HS-27A (cell line): ENCODE measurements at places on chromosomes 12 and 14.

DNA sequence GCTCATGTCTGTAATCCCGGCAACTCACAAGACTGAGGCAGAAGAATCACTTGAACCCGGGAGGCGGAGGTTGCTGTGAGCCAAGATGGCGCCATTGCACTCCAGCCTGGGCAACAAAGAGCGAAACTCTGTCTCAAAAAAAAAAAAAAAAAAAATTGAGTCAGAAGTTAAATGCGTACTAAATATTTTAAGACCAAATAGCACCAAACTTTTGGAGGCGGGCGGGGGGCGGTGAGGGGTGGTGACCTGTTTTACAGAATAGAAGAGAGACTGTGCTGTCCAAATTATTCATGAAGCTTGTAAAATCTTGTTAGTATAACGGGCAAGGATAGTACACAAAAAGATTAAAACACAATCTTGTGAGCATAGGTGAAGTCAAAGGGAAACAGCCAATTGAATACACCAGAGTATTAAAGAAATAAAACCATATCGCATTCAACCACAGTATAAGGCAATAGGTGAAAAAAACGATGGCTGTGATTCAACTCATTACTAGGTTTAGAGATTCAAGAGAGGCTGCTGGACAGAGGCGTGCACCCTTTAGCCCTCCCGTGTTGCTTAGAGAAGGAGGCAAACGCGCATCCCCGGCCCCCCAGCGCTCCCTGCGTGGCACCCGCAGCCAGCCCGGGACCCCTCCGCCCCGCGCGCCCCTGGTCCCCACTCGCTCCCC lies 571 bp downstream of the ZNF891 start:
- DNase-seq = no peak

DNA sequence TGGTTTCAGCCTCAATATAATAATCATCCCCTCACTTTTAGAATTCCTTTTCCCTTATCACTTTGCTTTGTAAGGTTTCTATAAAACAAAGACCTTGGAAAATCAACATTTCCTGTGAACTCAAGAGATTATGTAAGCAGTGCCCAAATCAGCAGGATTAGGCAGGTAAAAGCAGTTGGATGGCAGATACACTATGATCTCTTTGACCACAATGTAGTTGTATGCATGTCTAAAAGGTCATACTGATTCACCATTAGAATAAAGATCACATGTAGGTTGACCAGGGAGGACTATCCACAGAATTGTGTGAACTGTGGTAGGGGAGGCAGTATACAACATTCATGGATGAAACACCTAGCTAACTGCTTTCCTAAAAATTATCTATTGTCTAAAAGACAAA lies 57.5 kb downstream of the DENND5B start:
- no peak for DNase-seq

DNA sequence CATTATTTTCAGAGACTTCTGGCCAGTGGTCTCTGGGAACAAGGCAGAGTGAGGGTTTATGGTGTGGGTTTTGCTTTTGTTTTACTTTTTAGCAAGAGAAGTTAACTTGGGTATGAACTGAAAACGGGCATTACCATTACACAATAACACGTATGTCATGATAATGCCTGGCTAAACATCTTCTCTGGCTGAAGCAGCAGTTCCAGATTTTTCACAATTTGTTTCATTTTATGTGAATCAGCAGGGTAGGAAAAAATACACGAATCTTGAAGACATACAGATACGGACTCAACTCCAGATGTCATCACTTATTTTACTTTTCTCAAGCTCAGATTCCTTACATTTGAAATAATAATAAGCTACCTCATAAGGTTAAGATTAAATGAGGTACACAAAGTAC lies 2.5 kb upstream of the PCNX4 start:
- DNase-seq = no peak

DNA sequence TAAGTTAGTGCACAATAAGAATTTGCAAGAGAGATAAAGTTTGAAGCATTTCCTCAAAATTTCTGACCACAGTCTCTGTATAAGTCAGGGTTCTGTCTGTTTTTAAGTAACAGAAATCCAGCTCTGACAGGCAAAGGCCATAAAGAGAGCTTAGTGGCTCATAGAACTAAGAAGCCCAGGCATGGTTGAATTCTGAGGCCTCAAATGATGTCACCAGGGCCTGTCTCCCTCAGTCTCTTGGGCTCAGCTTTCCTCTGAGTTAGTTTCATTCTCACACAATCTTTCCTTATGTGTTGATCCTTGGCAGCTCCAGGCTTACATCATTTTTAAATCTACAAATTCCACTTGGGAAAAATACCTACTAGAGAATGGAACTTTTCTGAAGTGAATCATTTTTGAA lies 173.4 kb upstream of the ATP2B1 start:
- no peak for DNase-seq

DNA sequence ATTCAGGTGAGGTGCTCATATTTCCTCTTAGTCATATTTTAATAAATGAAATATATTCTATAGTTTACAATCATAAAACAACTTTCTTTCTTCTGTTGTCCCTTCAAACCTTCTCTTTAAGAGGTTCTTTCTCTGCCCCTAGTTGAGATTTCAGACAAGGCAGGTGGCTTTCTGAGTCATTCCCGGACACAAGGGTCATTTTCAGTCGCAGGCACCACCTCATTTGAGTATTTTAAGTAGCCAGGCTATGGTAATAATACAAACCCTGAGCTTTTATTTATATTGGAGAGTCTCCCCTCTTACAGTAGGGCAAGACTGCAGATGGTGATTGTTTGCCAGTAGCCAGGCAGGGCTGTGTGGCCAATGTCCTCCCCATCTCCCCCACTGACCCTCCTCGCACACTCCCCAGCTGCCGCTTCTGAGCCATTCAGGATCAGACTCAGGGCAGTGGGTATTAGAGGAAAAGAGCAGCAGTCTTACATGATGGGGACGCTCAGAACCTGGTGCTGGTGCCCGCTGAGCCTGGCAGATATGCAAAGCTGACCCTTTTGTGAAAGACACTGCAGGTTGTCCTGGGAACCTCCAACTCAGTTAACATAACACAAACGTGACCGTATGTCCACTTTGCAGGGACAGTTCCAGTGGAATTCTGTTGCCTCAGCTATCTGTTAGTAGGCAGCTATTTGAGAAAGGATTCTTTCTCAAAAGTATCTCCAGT lies 101.1 kb upstream of the BCL2L14 start:
- no peak for DNase-seq

- no peak for DNase-seq
Observed at GRCh38 chr12:10771132-10771733, 31.2 kb downstream of the TAS2R7 start.

DNA sequence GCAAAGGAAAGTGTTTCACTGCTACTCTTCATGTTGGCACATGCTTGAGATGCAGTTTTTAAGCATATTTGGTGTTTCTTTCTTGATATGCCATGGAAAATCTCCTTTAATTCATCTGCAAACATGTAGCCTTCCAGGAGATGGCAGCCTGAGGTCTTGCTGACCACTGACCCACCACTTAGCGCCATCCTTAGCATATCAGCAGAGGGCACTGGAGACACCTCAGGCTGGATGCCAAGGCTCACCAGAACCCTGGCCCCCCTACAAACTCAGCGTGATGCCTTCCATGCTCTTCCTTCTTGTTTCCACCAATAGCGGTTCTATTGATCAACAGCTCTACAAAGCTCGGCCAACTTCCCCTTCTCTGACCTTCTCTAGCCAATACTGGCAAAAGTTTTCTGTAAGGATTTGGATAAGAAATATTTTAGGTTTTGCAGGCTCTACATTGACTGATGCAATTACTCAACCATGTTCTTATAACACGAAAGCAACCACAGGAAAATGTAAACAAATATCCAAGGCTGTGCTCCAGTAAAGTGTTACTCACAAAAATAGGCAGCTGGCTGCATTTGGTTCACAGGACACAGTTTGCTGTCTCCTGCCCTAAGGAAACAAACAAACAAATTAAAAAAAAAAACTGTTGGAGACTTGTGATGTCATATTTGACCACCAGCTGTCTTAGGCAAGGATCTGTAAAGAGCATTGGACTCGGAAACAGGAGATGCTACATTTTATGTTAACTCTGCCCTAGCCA lies 209.7 kb downstream of the SLC15A4 start:
- no peak for DNase-seq

DNA sequence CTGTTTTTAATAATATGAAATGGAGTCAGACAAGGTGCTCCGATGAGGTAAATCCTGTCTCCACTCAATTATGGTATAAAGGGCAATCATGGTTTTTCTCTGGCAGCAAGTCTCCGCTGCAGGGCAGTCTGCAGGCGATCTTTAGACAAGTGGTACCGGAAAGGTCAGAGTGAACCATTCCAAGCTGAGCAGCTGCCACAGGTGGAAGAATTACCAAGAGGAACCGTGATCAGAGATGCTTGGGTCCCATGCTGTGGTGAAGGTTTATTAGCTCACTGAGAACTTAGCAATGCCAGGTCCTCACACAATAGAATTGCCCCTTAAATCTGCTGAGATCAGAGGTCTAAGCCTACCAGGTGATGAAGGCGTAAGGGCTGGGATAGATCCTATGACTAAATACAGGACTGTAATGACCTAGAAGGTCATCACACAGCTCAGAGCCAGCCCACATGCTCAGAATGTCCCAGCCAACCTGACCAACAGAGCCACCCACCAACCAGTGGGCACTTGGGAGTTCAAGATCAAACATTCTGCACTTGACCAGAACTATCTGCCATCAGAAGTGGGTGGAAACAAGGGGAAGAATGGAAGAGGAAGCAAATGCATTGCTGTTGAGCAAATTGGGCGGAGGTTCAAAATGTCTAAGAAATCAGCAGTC lies 175.2 kb upstream of the BCL2L14 start:
- no peak for DNase-seq

GRCh38 chr12:19886065-19886464 lies 446.8 kb downstream of the AEBP2 start:
- no peak for DNase-seq

DNA sequence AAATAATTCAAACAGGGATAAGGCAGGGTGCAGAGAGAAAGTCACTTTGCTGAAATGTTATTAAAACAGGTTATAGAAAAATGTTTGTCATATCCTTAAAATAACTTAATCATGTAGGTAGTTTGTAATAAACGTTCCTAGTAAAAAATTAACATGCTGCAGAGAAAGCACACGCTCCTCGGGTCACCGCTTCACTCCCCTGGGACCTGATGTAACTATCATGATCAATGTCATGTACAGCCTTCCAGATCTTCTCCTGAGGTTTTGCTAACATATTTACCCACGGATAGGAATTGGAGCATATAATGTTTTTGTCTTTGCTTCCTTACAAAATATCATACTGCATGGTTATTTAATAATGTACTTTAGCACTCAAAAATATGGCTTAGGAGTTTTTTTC lies 285.1 kb upstream of the TMEM132C start:
- no peak for DNase-seq

- no peak for DNase-seq
Observed at GRCh38 chr12:122835750-122836026, 431 bp downstream of the HIP1R start.

DNA sequence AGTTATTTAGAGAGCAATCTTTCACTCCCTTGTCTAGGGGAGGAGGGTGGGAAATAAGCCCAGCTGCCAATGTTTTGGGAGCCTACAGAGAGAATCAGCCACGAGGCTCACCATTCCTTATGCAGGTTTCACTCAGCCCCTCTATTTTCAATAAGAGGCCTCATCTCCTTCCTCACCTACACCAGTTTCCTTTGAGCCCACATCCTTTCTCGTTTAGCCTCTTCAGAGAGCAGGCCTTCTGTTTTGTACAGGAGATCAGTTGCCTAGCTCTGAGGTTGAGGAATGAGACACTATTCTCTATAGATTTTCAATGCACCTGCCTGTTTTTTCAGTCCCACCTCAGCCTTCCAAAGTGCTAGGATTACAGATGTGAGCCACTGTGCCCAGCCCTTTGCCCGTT lies 17.9 kb downstream of the SNAPC1 start:
- no peak for DNase-seq

GRCh38 chr12:13980538-13981295 lies 685 bp downstream of the GRIN2B start:
- DNase-seq = no peak

DNA sequence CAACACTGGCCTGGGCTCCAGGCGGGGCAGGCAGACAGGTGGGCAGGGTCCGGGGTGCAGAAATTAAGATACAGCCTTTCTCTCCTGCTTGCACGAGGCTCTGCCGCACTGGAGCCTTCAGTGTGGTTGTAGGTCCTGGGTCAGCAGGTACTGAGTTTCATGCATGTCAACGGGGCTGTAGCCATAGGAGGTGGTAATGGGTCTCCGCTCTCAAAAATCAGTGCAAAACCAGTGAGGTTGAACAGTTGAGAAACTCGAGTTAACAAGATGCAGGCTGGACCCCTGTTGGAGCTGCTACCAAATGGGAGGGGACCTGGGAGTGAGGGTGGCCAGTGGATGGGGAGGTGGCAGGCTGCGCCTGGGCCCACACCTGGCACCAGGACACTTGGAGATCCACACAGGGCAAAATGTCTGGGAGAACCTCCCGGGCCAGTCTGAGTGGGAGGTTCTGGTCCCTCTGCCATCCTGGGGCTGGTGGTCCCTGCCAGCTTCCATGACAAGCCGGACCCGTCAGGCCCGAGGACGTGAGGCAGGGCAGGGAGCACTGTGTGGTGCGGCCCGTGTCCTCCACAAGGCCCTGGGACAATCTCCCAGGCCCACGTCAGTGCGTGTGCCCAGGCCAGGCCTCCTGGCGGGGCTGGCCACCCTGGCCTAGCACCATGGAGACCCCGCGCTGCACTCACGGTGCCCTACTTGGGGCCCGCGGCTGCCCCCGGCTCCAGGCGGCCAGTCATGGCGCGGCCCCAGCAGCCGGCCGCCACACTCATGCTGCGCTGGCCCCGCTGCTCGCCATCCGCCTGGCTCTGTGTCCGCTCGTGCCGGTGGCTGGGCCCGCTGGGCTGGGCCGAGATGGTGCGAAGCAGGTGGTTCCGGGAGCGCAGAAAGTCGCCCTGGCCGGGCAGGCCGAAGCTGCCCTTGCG lies 5.1 kb downstream of the ARL6IP4 start:
- DNase-seq = no peak

- DNase-seq = no peak
Observed at GRCh38 chr14:76778546-76779215, 17.4 kb downstream of the VASH1 start.

DNA sequence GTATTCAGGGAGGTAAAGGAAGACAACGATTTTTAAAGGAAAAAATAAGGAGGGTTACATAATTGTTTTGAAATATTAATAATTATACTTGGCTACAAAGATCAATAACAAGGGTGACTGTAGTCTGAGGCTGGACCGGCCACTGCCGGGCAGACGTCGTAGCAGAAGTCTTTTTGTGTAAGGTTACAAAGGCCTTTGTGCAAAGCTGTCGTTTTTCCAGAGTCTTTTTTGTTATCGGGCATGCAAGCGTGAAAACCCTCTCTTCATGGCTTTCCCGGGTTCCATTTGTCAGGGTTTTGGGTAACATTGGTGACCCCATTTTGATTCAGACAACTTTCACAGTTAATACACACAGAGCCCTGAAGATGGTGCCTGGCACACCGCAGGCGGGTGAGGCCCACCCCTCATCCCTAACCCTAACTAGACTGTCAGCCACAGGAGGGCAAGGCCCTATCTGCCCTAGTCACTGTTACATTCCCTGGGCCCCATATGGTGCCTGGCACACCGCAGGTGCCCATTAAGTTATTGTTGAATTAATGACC lies 31.3 kb downstream of the RILPL1 start:
- DNase-seq = no peak

- DNase-seq = no peak
Observed at GRCh38 chr12:122668268-122668667, 34.9 kb downstream of the HCAR2 start.
